ENCODE measurements at places on chromosomes 7 and 10. TPM values are rescaled to one million over a fixed set of nuclear protein-coding genes. Genes with fewer than 3 reads are reported as not detected.

- peak; percentile 19 for DNase-seq
Observed at GRCh38 chr7:3673524-3673923, 372.5 kb downstream of the SDK1 start.

DNA sequence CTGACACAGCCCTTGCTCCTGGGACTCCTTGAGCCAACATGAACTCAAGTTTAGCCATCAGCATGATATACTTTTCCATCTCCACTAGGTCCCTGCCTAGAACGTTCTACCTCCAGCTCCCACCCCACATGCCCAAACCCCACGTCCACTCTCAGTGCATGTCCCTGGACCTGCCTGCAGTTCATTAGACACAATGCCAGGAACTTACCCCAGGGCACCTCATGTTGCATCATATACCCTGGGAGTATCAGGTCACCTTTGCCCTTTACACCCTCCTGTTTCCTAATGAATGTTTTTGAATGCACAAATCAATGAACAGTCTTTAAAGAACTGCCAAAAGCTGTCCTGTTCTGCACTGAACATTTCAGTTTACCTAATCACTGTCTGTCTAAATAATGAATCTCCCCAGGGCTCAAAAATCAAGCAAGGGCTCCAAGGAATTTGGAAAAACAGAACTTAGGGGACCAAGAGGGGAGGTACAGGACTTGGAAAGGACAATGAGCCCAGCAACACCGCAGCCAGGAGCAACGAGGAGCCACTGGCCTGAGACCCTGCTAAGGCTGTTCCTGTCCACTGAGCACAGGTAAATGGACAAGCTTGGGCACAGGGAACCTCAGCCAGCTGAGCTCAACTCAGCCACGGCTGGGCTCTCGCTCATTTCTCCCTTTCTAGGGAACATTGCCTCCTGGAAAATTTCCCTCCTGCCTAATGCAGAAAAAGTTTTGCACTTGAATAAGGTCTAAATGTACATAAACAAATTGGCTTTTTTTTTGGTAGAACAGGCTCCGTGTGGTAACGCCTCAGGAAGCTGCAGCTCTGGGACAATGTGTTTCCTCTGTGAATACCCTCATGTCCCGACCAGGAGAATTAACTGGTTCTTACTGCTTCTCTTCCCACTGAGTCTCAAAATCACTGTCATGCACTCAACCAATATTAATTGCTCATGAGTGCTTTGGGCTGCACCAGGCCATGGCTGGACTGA is 7.4 kb downstream of the MAT1A start:
- DNase-seq, result no peak

GRCh38 chr7:101624246-101625001 is 4.7 kb downstream of the MYL10 start:
- no peak for DNase-seq

DNA sequence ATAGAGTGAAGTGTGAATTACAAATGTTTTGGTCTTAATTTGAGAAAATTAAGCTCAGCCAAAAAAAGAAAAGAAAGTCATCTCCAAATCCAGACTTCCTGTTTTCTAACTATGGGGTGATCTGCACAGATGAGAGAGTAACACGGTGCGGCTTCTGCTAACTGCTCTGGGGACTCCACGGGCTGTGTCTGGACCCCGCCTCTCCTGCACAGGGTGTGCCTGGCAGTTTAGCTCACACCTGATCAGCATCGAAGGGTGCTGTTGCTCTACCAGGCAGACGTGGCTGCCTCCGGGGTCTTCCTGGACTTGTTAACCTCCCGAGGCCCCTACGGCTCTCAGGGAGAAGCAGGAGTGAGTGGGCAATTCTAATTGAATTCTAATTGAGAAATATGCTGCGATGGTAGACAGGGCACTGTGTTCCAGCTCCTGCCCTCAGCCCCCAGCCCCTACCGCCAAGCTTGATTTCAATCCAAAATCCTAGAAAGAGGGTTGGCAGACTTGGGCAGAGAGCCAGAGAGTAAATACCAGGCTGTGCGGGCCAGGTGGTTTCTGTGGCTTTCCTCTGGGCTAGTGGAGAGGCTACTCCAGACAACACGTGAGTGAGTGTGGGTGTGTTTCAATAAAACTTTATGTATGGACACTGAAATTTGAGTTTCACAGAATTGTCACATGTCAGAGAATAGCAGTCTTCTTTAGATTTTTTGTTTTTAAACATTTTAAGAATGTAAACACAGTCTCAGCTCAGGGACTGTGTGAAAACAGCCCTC is 13.4 kb downstream of the SHH start:
- DNase-seq, result no peak

CRTAC1 gene
- 0.42 TPM for polyA plus RNA-seq

Measured in A549 (cell line).